EL (cell line): ENCODE measurements at places on chromosomes 7 and 10.
A peak's percentile ranks its signal among the peaks of the same experiment; 100 is the strongest.

GRCh38 chr10:17992266-17992665 lies 40.5 kb downstream of the SLC39A12 start:
- DNase-seq = no peak

GRCh38 chr10:113169111-113169510 lies 219.1 kb downstream of the TCF7L2 start:
- no peak for DNase-seq

GRCh38 chr10:62237966-62238365 lies 30.7 kb downstream of the RTKN2 start:
- DNase-seq = no peak

- no peak for DNase-seq
Observed at GRCh38 chr10:13774303-13774893, 187.6 kb downstream of the PRPF18 start.

DNA sequence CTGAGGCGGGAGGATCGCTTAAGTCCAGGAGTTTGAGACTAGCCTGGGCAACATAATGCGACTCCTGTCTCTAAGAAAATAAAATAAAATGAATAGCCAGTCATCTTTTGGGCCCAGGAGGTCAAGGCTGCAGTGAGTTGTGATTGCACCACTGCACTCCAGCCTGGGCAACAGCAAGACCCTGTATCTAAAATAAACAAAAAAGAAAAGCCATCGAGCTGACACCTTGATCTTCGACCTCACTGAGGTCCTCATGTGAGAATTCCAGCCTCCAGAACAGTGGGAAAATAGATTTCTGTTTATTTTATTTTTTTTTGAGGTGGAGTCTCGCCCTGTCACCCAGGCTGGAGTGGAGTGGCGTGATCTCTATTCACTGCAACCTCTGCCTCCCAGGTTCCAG lies 301.5 kb upstream of the GALNT17 start:
- DNase-seq = no peak

- no peak for DNase-seq
Observed at GRCh38 chr7:39033885-39034624, 56.3 kb downstream of the POU6F2 start.

- DNase-seq = no peak
Observed at GRCh38 chr10:103917302-103918052, 507 bp downstream of the STN1 start.

DNA sequence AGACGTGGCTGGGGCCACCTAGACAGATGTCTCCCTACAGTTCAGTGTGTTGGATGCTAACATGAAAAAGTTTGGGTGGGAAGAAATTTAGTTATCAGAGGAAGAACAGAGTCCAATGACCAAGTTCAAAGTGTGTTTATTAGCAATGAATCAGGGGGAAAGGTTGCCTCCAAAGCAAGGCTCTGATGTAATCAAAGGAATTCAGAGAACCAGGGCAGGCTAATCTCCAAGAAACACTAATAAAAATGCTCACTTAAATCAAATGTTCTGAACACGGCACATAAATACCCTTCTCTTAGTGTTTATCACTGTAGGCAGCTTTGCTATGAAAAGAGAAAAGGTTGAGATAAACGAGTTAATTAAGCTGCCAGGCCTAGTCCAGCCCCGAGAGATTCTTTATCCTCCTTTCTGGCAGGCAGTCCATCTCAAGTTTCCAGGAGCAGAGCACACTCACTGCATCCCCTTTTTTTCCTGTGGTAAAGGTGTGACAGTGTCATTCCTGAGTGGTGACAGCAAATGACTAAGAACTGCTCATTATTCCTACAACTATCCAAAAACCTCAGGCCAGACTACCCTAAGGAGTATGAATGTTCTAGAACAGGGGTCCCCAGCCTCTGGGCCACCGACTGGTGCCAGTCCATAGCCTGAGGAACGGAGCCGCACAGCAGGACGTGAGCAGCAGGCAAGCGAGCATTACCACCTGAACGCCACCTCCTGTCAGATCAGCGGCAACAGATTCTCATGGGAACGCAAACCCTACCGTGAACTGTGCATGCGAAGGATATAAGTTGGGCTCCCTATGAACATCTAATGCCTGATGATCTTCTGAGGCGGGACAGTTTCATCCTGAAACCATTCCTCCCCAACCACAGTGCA lies 66.9 kb upstream of the FHIP2A start:
- DNase-seq = peak; percentile 73

DNA sequence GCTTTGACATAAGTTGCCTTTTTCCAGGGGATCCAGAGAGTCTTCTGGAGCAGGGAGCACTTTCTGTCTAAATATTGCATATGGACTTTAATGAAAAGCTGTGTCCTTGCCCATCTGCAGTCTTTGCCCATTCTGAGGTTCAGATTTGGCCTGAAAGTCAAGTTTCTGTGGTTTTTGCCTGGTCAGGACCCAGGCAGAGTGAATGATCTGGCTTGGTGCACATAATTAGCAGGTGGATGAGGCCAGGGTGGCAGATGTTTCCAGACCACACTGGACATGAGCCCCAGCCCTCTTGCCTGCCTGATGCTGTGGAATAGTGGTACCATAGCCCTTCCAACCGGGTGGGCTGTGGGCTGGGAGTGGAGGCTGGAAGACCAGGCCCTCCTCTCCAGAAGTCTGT lies 11.0 kb downstream of the HECW1 start:
- DNase-seq = no peak

DNA sequence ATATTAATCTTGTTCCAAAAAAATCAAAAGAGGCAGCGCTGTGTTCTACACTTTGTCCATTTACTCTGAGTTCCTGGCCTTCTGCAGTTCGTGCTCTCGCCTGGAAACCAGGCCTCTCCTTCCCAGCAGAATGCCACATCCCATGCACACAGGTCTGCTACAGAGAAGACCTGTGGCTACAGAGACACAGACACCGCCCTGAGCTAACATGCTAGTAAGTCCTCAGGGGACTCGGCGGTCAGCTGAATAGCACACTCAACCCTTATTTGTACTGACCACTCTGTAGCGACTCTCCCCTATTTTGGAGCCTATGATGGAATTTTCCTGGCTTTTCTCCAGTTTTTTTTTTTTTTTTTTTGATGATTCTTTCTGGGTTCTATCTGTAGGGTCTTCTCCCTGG lies 12.8 kb downstream of the CREB3L2 start:
- DNase-seq = no peak

DNA sequence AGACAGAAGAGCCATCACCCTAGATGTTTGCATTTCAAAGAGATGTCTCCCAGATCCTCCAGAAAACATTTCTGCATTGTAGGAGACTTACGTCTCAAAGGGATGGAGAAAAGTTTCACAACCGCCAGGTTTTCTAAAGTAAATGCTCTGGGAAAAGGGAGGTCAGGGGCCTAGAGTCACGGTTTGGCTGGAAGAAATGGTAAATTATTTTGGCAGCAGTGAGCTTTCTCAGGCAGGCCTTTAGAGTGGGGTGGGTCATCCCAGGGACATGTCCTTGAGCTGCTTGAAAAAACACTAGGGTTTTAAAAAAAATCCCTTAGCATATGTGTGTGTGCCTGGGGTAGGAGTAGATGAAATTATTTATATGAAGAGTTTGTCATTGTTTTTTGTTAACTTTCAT lies 728.8 kb downstream of the TYW1 start:
- no peak for DNase-seq

- no peak for DNase-seq
Observed at GRCh38 chr7:8354503-8354902, 78.9 kb upstream of the NXPH1 start.

- DNase-seq = peak; percentile 22
Observed at GRCh38 chr7:112770051-112770450, 20.1 kb downstream of the TMEM168 start.

GRCh38 chr10:3126249-3126648 lies 46.3 kb downstream of the PITRM1 start:
- DNase-seq = no peak
